ENCODE measurements at places on chromosomes 7 and 10.

DNA sequence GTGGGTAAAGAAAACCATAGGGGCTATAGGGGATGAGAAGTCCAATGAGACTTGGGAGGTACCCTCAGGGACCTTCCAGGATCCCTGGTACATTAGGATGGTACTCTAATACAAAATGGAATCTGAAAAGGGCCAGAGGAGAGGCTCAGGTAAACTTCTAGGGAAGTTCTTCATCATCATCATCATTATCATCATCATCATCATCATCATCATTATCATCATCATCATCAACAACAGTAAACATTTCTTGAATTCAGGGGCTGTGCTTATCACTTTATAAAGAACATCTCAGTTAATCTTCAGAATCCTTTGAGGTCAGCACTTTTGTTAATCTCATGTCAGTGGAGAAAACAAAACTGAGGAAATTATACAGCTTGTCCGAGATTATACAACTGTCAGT, 50.1 kb downstream of the PLPP4 start:
- no peak for DNase-seq

DNA sequence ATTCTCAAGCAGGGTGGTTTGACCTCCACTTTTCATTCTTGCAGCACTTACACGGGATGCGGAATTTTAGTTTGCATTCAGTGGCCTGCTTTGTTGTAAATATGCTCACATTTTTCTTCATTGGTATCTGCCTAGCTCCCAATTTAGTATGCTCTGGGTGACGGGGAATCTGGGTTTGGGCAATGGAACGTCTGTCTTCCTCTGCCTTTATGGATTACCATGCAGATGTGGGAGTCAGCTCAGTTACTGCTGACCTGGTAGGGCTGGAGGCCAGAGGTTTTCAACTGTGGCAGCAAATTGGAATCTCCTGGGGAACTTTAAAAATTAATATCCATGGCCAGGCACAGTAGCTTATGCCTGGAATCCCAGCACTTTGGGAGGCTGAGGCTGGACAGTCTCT, 161.6 kb downstream of the CAMK1D start:
- DNase-seq = no peak

DNA sequence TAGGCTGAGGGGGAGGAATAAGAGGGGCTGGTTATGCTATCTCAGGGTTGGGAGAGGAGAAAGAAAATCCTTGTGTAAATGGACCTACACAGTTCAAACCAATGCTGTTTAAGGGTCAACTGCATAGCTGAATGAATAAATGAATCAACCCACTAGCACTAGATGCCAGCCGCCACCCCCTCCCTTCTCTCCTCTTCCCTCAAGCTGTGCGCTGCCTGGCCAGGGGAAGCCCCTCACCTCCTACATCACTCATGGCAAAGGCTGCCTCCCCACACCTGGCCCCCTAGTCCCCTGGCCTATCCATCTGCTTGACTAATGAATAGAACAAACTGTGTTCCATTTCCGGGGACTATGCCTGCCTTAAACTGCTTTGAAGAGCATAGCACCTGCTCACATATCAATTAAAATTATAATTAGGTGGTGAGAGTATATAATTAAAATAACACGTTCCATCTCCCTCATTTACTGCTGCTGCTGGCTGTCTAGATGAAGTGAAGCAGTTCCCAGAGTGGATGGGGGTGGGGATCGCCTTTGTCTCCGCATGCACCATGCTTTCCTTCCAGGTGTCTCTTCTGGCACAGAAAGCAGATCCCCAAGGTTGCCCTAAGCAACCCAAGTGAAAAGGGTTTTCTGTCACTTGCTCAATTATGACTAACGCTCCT, 32.6 kb downstream of the GRID1 start:
- DNase-seq = no peak

DNA sequence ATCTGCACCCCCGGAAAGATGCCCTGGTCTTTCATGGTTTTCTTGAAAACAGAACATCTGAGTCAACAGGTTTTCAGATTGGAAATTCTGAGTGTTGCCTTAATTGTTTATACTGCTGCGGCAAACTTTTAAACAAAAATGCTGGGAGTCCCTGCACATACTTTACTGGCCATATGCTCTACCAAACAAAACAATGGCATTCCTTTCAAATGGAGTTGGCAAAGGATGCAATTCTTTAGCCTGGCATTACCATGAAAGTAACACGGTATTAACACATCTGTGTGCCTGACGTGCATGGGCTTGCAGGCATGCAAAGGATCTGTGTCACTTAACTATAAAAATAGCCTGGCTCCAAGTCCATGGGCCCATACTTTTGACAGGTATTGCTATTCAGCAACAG, 4.2 kb downstream of the INHBA start:
- no peak for DNase-seq

GRCh38 chr7:49187543-49188268, 263.4 kb downstream of the CDC14C start:
- DNase-seq = no peak

- DNase-seq = no peak
These were observed 81.7 kb downstream of the KMT2C start for GRCh38 chr7:152354061-152354460.

GRCh38 chr7:14504134-14504533, 398.4 kb downstream of the DGKB start:
- peak; percentile 19 for DNase-seq

- no peak for DNase-seq
These were observed 165.2 kb upstream of the PPP2R2D start for GRCh38 chr10:131735577-131735976.

DNA sequence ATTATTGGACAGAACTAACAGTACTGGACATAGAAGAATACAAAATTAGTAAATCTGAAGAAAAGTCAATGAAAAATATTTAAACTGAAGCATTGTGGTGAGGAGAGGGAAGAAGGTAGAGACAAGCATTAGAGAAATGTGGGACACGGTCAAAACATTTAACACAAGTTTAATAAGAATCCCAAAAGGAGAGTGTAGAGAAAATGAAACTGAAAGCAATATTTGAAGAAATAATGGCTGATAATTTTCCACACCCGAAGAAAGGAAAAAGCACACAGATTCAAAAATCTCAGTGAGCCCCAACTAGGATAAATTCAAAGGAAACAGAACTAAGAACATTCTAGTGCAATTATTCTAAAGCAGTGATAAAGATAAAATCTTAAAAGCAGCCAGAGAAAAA, 126.4 kb upstream of the LRRTM3 start:
- no peak for DNase-seq

DNA sequence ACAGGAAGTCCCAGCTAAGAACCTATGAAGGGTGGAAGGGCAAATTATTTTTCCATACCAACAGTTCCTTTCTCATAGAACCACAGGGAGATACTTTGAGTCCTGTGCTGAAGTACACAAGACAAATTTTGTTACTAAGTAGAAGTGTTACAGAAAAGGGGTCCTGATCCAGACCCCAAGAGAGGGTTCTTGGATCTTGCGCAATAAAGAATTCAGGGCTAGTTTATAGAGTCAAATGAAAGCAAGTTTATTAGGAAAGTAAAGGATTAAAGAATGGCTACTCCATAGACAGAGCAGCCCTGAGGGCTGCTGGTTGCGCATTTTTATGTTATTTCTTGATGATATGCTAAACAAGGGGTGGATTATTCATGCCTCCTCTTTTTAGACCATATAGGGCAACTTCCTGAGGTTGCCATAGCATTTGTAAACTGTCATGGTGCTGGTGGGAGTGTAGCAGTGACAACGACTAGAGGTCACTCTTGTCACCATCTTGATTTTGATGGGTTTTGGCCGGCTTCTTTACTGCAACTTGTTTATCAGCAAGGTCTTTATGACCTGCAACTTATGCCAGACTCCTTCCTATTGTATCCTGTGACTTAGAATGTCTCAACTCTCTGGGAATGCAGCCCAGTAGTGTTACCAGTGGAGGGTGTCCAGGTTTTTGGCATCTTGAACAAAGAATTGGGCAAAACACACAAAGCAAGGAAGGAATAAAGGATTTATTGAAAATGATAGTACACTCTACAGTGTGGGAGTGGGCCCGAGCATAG, 409.4 kb downstream of the SH2D4B start:
- no peak for DNase-seq

DNA sequence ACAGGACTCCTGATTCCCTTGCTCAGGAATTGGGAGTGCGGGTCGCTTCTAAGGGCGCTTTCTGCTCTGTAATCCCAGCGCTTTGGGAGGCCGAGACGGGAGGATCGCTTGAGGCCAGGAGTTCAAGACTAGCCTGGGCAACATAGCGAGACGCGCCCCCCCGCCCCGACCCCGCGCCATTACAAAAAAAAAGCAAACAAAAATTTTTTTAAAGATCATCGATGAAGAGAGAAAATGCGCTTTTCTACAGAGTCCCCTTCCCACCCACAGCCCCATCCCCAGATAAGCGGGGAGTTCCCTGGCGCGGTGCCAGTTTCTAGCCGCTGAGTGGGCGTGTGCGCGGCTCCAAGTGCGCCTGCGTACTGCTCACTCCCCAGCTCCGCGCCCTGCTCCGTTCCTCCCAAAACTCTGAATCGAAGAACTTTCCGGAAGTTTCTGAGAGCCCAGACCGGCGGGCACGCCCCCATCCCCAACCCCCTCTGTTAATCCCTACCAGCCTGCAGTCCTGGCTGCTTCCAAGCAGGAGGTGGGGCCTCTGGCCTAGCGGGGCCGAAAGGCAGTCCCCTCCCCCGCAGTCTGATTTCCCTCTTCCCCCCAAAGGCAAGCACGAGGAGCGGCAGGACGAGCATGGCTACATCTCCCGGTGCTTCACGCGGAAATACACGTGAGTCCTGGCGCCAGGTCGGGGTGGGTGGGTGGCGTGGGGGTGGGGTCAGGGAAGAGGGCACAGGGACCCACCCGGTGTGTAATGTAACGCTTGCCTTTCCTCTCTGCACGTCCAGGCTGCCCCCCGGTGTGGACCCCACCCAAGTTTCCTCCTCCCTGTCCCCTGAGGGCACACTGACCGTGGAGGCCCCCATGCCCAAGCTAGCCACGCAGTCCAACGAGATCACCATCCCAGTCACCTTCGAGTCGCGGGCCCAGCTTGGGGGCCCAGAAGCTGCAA, 1.0 kb downstream of the HSPB1 start:
- DNase-seq = peak; percentile 88

- no peak for DNase-seq
These were observed 828 bp upstream of the CFAP70 start for GRCh38 chr10:73359492-73359891.

GRCh38 chr7:48111596-48111995, 22.5 kb downstream of the UPP1 start:
- no peak for DNase-seq

DNA sequence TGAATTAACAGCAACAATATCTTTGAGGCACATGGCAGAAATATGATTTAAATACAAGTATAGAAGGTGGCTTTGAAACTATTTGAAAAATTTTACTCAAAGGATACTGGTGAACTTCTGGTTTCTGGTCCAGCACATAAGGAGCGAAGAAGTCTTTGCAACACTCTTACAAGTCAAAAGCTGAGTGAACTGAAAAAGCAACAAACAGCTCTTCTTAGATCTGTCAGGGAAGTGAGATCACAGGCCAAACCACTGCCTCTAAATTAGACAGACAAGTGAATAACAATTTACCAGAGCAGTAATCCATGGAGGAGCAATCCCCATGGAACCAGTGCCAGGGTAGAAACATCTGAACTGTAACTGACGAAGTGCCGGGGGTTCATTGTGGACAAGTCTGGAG, 9.6 kb upstream of the VWC2 start:
- no peak for DNase-seq

DNA sequence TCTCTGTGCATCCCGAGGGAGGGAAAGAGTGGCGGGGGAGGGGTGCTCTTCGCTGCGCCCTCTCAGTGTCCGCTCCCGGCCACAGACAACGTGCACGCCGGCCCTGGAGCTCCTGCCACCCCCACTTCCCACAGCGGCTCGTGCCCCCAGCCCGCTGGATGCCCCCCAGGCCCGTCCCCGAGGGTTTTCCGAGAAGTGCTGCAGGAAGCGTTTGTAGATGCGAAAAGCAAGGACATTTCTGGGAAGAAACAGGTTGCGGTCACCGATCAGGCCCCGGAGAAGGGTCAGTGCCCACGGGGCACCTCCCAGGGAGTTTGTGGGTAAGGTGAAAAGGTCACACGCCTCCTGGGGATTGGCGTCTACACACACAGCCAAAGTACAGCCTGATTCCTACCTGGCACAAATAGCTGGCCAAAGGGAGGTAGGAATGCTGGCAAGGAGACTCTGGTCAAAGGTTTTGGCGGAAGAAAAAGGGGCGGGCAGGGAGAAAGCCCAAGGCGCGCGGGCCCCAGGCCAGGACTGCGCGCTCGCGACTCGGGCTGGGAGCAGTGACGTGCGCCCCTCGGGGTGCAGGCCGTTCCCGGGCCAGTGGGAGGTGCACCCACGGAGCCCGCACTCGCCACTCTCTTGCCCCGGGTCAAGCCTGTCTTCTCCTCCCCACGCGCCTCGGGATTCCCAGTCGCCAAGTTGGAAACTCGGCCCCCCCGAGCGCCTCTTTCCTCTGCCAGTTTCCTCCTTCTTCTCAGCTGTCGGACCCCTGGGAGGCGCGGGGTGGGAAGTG, 1.5 kb upstream of the NRP1 start:
- DNase-seq = peak; percentile 80

- peak; percentile 43 for DNase-seq
These were observed at the start of gene PHYHIPL for GRCh38 chr10:59176241-59177030. Gene PHYHIPL, plus strand, starts transcription at chr10:59176643. Its CDS starts 211 bp downstream, at chr10:59176854.

DNA sequence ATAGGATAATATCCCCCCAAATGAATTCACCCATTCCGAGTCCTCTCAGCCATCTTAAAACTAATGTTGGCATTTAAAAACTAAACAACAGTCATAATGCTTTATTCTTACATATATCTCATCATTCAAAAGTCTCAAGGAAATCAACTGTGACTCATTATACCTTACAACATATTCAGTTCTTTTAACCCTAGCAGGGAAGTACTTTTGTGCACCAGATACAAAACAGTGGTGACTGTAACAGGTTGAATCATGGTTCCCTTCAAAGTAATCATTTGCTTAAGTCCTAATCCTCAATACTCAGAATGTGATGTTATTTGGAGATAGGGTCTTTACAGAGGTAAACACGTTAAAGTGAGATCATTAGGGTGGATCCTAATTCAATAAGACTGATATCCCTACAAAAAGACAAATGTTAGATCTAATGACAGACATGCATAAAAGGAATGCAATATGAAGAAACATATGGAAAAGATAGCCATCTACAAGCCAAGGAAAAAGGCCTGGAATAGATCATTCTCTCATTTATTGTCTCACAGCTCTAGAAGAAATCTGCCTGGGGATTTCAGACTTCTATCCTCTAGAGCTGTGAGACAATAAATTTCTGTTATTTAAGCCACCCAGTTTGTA, 42.3 kb downstream of the RELN start:
- DNase-seq = no peak

DNA sequence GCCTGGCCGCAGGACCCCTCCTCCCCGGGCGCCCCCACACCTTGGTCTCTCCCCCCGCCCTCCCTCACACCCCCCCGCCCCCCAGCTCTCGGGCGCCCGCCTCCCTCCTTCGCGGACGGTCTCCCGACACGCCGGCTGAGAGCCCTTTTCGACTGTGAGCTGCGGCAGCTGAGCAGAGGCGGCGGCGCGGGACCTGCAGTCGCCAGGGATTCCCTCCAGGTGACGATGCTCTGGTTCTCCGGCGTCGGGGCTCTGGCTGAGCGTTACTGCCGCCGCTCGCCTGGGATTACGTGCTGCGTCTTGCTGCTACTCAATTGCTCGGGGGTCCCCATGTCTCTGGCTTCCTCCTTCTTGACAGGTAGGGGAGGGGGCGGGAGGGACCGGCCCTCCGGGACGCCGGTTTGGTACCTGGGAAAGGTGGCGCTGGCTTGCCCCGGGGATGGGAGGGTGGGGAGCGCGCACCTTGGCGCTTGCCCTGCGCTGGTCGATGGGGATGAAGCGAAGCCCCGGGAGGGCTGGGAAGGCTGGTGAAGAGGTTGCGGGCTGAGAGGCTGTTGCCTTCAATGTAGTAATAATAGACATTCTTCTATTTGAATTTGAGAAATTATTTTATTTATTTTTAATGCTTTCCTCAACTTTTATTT, at the start of gene BMPER:
BMPER (plus strand) TSS at position 151 of the 644 bp plus-strand sequence; CDS start at position 226, 75 bp downstream.
- DNase-seq = peak; percentile 23
